GM18507 (cell line): ENCODE measurements at places on chromosomes 11 and 22.

- no peak for DNase-seq
These were observed 20.1 kb upstream of the SORL1 start for GRCh38 chr11:121431820-121432526.

- DNase-seq: no peak
These were observed 43.2 kb downstream of the DKK3 start for GRCh38 chr11:11965192-11965591.

- DNase-seq: no peak
These were observed 51.7 kb downstream of the PPP2R1B start for GRCh38 chr11:111714522-111714921.

GRCh38 chr22:41447435-41448188 is 1.0 kb upstream of the TOB2 start:
- DNase-seq: no peak

DNA sequence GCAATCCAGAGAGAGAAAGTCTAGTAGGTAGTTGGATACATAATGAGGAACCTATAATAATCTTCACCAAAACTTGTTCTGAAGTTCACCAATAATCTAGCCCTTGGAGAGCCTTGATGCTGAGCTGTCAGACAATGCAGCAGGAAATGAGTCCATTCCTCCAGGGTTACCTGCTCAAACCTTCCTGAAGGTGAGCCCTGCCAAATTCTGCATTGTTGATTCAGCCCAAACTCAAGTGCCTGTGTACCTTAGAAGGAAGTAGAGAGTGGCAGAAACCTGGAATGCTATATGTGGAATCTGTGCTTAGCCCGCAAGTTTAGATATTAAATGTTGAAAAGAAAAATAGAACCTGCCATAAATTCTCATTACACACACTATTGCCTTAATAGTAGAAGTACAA is 77.4 kb upstream of the SPON1 start:
- no peak for DNase-seq

DNA sequence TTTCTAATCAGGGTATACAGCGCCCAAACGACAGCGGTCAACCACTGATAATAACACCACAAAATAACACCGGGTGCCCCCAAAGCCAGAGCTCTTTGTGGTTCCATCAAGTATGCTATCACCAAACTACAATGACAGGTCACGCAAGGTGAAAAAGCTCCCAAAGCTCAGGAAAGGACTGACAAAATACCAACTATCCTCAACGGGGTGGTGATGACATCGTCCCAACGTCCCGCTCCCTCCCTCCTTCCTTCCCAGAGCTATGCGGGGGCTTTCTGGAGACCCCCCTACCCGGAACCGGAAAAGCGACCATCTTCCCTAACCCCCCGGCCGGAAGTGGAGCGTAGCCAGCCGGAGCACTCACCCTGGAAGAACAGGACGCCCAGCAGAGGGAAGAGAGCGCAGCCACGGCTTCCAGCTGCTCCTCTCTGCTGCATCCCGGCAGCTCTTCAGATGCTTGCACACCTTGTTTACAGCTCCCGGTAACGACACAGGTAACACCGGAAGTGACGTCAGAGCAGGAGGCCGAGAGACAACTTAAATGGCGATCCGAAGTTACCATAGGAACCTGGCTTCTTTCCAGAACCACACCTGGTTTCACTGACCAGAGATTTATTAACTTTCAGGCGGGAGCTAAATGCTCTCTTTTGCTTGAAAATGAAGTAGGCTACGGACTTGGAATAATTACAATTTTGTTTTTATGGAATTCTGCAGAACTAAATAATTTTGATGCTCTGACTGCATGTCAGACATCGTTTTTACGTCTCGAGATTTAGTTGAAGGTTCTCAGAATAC is at the start of gene MPZL3:
Gene MPZL3, minus strand, starts transcription at position 508 of the 795 bp plus-strand sequence. Its CDS starts 71 bp downstream, at position 437.
- peak; percentile 75 for DNase-seq

DNA sequence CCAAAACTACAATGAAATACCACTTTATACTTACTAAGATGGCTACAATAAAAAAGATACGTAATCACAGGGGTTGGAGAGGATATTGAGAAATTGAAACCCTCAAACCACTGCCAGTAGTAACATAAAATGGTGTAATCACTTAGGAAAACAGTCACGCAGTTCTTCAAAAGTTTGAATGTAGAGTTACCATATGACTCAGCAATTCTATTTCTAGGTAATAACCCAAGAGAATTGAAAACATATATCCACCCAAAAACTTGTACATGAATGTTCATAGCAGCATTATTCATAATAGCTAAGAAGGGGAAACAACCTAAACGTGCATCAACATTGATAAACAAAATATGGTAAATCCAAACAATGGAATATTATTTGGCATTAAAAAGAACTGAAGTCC is 24.4 kb upstream of the PSMA1 start:
- no peak for DNase-seq

DNA sequence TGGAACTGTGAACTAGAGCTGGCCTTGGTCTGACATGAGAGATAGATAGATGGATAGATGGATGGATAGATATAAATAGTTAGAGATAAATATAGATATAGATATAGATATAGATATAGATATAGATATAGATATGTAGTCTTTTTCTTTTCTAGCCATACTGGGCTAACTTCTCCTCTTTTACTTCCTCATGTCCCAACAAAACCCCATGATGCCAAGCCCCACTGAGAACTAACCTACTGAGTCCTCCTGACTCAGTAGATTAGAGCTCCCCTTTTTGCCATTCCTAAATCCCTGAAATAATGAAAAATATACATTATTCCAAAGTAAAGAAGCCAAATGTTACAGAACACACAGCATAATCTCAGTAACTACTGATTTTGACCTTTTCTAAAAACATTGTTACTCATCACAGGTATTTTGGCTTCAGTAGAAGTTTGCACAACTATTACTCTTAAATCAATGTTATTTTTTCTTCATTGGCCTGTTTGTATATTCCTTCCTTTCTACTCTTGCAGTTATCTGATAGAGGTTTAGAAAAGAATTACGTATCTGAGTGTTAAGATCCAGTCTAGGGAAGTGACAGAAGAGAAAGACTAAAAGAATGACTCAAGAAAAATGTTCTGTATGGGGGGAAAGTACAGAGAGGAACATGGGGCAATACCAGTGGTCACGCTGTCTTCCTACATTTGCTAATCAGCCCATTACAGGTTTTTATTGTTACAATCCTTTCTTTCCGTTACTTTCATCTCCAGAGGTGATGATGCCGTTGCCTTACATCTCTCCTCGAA is 6.0 kb upstream of the OR10D3 start:
- no peak for DNase-seq

DNA sequence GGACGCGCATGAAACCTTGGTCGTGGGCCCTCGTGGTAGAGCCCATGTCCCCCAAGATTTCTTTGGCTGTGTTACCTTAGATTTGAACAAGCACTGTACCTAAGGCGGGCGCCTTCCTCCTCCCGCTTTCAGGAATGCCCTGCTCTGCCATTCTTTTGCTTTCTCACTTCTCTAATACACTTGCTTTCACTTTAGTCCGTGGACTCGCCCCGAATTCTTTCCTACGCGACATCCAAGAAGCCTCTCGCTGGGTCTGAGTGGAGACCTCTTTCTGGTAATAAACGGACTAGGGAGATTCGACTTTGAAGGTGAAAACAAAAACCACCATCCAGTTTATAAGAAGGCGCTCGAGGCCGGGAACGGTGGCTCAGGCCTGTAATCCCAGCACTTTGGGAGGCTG is 1.2 kb upstream of the NUP50 start:
- DNase-seq: no peak

DNA sequence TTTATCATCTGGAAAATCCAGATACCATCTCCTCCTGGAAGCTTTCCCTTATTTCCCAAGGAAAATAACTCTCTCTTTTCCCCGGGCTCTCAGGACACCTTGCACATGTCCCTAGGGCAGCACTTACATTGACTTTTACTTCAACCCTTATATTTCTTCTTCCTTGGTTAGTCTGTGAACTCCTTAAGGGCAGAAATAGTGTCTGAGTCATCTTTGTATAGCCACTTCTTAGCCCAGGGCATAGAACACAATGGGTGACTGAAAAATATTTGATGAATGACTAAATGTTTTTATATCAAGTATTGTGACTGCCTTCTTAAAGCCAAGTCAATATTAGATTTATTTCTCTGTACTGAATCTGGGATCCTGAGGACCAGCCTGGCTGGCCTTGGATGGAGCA is 45.4 kb upstream of the MYOD1 start:
- no peak for DNase-seq

GRCh38 chr11:26677566-26677965 is 44.3 kb downstream of the SLC5A12 start:
- no peak for DNase-seq

DNA sequence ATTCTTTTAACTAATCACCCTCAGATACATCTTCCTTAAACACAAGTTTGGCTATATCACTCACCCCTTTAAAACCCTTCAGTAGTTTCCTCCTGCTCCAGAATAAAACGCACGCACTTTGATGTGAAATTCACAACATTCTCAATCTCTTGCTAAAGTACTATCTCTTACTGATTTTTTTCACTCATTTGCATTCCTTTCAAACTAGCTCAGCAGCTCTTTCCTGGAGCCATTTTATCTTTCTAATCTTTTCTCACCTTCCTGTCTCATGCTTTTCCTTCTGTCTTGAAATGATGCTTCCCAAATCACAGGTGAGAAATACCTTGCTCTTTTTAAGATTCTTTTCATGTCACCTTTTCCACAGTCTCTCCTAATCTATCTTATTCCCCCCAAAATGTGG is 1074.4 kb downstream of the DLG2 start:
- no peak for DNase-seq

- DNase-seq: no peak
These were observed 97.5 kb upstream of the CD82 start for GRCh38 chr11:44467931-44468330.

DNA sequence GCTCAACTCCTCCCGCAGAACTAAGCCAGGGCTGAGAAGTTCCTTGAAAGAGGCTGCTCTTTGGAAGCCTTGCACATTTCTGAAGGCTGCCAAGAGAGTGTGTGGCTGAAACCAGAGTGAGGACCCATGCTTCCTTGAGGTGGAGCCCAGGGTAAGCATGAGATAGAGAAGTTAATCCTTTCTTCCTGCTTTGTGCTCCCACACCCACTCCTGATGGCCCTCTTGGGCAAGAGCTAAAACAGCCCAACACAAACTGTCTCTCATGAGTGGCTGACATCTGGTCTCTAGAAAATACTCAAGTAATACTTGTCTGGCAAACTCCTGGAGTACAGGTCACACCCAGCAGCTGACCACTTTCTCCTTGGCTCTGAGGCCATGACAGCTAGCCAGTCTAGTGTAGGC is 523.7 kb downstream of the INSC start:
- DNase-seq: no peak

DNA sequence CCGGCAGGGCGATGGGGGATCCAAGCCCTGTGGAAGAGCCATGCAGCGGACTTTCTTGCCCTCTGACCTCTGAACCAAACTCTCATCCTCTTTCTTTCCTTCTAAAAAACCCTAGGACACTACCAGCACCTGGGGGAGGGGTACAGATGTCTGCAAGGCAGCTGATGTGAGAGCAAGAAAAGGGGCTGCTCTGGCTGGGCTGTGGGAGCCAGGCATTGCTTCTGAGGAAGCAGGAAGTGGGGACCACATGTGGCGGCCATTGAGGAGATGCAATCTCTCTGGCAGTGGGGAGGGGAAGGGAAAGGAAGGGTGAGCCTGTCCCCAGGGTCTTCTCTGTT is 36.0 kb downstream of the FAM83F start:
- DNase-seq: no peak

DNA sequence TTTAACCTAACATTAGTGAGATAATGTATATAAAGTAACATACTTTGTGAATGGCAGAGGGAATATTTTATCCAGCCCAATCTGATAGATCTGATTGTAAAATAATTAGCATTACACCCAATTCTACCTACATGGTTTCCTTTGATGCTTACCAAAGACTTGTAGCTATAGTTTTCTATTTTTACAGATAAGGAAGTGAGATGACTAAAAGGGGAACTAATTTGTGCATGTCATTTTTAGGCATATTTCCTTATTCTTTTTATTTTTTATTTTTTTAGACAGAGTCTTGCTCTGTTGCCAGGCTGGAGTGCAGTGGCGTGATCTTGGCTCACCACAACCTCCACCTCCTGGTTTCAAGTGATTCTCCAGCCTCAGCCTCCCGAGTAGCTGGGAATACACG is 793.7 kb upstream of the LRRC4C start:
- DNase-seq: no peak

DNA sequence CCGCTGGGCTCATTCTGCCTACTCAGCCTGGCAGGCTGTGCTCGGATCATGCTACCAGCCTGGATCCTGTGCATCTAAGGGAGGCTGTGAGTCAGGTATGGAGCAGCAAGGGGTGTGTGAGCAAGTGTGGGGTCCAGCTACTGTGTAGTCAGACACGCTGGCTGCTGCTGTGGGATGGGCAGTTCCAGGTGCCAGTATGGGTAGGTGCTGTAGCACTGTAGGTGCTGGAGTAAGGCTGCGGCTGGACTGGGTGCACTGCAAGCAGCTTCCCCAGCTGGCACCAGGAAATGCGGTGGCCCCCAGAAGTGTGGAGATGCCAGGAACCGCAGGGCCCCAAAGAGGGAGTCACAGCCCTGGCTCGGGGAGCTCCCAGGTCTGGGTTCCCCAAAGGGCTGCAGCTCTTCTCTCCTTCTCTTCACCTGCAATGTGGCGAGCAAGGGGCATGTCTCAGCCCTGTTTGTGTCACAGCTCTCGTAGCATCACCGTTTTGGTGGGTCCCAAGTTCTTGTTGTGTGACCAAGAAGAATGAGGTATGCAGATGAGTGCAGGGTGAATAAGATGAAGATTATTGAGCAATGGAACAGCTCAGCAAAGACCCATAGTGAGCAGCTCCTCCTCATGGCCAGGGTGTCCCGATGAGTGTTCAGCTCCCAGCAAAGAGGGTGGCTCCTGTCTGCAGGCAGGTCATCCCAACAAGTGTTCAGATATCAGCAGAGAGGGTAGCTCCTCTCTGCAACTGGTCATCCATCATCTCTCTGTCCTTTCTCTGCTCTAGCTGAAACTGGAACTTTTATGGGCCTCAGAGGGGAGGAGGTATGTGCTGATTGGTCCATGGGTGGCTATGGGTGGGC is 462.9 kb downstream of the TBC1D22A start:
- DNase-seq: no peak

DNA sequence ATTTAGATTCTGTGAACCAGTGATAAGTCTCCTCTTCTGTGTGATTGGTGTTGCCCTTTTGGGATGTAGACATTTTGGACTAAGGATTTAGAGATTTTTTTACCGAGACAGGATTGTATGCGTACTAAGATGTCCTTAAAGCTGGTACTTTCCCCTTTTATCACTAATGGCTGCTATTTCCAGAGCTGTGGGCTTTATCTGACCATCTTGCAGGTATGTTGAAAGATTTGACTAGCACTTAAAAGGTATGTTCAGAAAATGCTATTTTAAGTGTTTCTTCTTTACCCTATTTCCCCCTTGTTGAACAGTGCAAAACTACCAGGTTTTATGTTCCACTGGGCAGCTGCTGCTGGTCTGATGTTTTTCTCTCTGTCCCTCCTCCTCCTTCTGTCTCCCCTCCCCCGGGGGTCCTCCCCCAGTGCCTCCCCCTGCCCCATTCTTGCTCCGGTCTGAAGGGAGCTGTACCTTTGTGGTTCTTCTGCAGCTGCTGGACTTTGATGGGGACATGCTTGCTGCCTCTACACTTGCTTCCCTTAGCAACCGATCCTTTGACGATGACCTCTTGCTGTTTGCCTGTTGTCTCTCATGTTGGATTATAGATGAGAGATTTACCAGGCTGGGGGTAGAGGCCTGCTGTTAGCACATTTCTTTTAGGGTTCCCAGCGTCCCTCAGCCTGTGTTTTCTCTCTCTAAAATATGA is 59.6 kb downstream of the ZNRF3 start:
- DNase-seq: no peak

GRCh38 chr11:1303973-1304372 is 5.5 kb downstream of the TOLLIP start:
- DNase-seq: no peak

GRCh38 chr11:44065161-44065661 is 859 bp upstream of the ACCS start:
- DNase-seq: no peak

- no peak for DNase-seq
These were observed 491.1 kb downstream of the OPCML start for GRCh38 chr11:133041181-133041580.
